HT1080 (cell line): ENCODE measurements at places on chromosomes 2 and 18. TPM values are rescaled to one million over a fixed set of nuclear protein-coding genes. Genes with fewer than 3 reads are reported as not detected.

- no peak for DNase-seq
Measured at GRCh38 chr2:234025466-234025865, 25.0 kb upstream of the SPP2 start.

DNA sequence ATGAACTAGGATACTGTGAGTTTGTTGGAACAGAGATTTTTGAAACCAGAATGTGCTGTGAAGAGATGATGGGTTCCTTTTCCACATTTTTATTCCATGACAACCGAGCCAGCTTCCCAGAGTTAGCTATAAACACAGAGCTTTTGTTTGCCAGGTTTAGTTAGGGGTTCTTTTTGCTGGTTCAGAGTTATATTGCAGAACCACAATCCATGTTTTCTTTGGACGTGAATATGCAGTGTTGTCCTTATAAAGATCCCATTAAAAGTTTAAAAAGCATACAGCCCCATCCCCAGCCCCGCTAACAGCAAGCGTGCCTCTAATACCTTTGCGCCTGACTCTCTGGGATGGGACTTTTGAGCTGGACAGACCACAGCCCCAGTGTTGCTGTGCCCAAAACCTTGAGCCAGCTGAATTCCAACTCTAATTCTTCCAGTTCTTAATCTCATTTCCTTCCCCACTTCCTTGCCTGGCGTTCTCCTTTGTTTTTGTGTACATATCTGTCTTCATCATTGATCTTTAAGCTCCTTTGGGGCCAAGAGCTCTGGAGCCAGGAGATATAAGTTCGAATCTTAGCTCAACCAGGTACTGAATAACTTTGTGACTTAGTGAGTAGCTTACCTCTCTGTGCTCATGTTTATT is 72.3 kb downstream of the SPATS2L start:
- DNase-seq, result no peak

- no peak for DNase-seq
Measured at GRCh38 chr2:219547621-219548020, 3.8 kb downstream of the TMEM198 start.

DNA sequence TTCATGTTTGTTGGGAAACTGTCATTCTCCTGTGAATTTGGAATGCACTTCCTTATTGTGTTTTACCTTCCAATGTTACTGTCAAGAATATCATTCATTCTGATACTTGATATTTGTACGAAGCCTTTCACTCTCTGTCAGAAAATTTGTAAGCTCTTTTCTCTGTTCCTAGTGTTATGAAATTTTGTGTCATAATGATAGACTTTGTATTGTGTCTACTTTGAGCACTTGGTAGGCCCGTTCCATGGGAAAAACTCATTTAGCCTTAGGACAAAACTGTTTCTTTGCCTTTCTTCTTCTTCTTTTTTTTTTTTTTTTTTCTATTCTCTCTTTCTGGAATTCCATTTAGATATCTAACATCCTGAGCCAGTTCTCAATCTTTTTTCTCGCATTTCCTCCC is 52.0 kb upstream of the FAM124B start:
- DNase-seq, result no peak

GRCh38 chr2:201880993-201881611 is 74.8 kb downstream of the CDK15 start:
- DNase-seq, result no peak

GRCh38 chr18:74946646-74947375 is 262.1 kb downstream of the PTGR3 start:
- DNase-seq, result no peak

DNA sequence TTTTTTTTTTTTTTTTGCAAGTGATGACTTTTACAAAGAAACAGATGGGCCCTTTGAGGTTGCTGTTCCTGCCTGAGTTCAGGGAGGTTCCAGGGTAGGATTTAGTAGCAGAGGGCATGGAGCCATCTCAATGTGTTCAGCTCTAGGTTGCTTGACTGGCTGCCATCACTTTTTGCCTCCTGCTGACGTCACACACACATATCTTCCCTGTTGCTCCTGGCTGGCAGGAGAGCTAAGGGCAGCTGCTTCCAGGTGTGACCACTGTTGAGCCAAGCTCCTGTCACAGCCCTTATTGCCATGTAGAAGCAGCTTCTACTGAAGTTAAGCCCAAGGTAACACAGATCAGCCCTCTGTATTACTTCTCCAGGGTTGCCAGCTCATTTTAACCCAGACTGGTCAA is 394.2 kb upstream of the SPRED2 start:
- DNase-seq, result no peak

DNA sequence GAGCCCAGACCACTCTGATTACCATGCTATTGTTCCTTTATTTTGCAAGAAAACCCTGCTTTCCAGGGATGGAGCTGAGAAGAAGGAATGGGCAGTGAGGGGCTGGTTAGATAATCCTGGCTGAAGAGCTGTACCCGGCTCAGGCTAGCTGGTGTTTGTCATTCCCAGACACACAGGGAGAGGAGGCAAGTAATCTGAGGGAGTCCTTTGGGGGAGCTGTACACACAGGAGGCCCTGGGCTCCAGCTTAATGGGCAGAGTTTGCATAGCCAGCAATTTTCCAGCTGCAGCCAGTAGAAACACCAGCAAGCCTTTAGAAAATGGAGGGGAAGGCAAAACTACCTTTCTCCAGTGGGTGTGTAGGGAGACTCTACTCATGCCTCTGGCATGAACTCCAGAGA is 259.3 kb downstream of the SOX11 start:
- DNase-seq, result peak; percentile 8

DNA sequence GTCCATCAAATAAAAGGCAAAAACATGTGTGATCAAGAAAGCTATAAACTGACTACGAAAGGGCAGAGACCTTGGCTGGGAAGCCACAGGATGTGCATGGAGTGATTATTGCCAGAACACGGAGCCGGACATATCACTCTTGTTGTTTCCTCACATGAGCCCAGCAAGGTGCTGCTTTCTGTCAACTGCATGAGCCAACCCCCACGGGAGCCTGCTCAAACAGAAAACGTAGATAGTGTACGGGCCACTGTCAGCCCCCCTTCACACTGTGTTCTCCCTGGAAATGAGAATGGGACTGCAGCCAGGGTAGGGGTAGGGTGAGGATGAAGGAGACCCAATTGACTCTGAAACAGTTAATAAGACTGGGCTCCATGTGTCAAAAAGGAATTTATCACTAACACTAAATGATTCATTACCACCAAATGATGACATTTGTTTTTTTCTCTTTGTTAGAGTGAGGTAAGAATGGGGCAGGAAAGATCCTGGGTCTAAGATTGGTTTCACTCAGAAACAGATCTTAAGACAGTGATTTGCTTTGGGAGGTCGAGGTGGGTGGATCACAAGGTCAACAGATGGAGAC is 235.8 kb downstream of the MREG start:
- no peak for DNase-seq

GRCh38 chr18:13211534-13211933 is 7.0 kb upstream of the LDLRAD4 start:
- no peak for DNase-seq

- no peak for DNase-seq
Measured at GRCh38 chr2:229201521-229201920, 69.6 kb downstream of the PID1 start.

DNA sequence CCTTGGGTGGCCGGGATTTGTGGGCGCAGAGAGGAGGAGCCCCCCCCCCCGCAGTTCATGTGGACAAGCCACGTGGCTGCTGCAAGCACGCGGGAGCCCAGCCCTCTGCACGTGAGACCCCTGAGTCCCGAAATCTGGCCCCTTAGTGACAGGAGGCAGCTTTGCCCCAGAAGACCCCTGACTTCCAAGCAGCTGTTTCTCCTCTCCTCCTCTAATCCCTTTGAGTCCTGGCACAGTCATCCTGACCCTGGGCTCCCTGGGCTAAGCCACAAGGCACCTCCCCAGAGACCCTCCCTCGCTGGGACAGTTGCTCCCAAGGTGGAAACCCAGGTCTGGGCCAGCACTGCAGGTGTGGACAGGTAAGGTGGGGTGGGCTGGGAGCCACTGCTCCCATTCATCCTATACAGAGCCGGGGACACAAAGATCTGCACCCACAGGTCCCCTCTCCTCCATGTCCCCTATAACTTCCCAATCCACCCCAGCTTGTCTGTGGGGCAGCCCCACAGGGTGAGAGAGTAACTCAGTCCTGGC is 923 bp downstream of the TEKT4 start:
- no peak for DNase-seq

DNA sequence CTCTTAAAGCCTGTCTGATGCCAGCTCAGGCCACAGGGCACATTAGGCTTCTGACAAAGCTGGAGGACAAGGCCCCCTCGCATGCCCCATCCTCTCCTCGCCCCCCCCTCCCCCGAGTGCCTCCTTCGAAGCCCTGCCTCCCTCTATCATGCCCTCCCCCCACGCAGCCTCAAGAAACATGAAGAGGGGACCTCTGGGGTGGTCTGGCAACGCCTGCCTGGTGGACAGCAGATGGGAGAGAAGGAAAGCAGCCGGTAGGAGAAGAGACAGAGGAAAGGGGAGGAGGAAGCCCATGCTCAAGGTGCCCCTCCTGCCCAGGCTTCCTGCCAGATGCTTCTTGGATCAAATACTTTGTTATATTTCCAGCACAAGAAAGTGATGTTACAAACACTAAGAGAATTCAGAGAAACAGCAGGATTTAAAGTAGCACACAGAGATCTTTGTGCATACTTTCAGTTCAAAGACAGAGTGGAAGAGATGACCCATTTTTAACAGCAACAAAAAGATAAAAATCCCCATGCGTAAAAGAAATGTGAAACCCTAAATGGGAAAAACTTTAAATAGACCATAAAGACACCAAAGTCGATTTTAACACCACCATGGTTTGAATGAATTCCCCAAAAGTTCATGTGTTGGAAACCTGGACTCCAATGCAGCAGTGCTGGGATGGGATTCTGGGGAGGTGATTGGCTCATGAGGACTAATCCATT is 19.0 kb downstream of the BOK start:
- DNase-seq, result no peak

DNA sequence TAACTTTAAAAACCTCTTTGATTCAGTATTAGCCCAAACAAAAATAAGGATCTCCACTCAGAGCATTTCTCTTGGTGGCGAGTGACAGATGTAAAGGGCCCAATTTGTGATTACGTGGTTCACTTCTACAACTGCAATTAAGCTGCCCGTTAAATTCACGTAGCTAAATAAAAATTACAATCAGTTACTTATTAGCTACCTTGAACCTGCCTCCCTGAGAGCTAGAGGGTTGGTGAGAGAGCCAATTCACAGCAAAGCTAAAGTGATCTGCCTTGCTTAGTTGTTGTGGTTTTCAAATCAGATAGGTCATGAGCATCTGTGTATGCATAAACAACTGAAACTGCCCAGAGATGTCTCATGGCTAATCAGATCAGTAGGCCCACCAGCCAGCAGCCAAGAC is 156.7 kb downstream of the RNF152 start:
- DNase-seq, result no peak

- no peak for DNase-seq
Measured at GRCh38 chr2:83990636-83991035, 468.4 kb downstream of the SUCLG1 start.

- DNase-seq, result peak; percentile 72
Measured at GRCh38 chr2:121897335-121897970, 142.0 kb downstream of the TSN start.

DNA sequence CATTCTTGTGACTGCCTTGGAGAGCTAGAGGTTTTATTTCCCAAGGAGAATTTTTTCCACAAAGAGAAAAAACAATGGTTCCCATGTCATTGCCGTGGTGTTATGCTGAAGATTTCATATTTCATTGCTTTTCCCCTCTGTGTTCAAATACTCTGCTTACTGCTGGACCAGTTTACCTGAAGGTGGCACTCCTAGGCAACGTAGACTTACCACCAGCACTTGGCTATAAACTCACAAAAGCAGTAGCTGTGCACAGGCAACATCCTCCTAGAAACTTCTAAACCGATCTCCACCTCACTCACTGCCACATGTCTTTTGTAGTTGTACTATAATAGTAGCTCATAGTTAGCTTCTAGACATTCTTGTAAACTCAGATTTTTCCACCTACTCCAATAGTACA is 1319.7 kb upstream of the CRIM1 start:
- DNase-seq, result peak; percentile 20

DNA sequence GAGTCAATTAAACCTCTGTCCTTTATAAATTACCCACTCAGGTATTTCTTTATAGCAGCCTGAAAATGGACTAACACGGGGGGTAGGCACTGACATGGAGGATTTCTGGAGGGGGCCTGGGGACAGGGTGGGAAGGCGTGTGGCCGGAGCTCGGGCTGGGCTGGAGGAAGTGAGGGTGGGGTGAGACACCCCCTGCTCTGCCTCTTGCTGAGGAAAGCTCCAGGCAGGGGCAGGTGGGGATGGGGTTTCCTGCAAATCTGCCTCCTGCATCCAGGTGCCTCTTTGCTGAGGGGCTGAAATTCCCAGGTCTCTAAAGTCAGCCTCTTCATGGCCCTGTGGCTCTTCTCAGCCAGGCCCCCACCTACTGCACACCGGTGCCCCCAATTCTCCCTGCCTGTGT is 25.7 kb upstream of the OTOS start:
- no peak for DNase-seq

DNA sequence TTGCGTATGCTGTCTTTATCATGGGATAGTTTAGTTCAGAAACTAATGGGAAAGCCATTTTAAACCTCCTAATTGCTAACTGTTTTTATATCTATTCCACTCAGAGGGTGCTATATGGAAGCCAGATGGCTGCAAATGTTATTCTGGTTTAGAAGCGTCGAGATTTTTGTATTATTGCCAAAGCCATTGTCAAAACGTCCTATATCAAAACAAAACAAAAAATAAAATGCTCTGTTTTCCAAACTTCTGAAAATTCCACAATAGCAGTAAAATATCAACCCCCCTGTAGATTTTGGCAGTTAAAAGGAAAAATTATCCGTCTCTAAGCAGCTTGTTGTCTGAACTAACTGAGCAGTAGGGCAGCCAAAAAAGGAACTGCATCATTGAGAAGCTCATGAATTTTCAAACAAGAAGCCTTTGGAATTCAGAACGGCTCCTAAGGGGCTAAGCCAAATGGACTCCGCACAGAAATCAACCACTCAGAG is 195.4 kb upstream of the CWC22 start:
- DNase-seq, result no peak

GRCh38 chr2:176246331-176246730 is 22.9 kb upstream of the MTX2 start:
- DNase-seq, result no peak

GRCh38 chr2:23092831-23093230 is 292.1 kb upstream of the KLHL29 start:
- peak; percentile 5 for DNase-seq

DNA sequence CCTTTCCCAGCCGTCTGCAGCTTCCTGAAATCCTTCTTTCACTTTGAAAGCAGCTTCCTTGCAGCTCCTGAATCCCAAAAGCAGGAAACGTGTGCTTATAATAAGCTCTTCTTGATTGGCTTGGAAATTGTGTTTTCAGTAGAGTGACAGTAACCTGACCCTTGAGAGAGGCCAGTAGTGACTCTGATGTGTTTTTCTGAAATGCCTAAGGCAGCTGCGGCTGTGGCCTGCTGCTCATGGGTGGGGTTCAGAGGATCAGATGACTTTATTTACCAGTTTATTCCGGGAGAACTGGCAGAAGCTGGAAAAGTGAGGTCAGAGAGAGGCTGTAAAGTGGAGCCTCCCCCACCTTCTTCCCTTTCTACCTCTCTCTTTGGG is 31.9 kb upstream of the RPIA start:
- peak; percentile 77 for DNase-seq

The STEAP3 gene
- total RNA-seq, result 67.8 and 87.6 TPM in 2 replicates

The ZNF519 gene
- 2.9 and 6.3 TPM in 2 replicates for total RNA-seq

The PROC gene
- total RNA-seq, result not detected in 2 replicates

The PTPN4 gene
- 12.9 and 13.3 TPM in 2 replicates for total RNA-seq

The ERBB4 gene
- total RNA-seq, result 0.02 TPM in 1 of 2 replicates, not detected in the other

The CDK15 gene
- 0.72 TPM in 1 of 2 replicates, not detected in the other for total RNA-seq

The CPLX4 gene
- not detected in 2 replicates for total RNA-seq

The SLC25A12 gene
- 22.7 and 26.9 TPM in 2 replicates for total RNA-seq

The MYO5B gene
- 12.8 and 16.2 TPM in 2 replicates for total RNA-seq

The RSAD2 gene
- not detected in 2 replicates for total RNA-seq
